ENCODE measurements at places on chromosomes 1 and 21.

GRCh38 chr1:65825741-65826140, 33.0 kb downstream of the PDE4B start:
- DNase-seq, result no peak

DNA sequence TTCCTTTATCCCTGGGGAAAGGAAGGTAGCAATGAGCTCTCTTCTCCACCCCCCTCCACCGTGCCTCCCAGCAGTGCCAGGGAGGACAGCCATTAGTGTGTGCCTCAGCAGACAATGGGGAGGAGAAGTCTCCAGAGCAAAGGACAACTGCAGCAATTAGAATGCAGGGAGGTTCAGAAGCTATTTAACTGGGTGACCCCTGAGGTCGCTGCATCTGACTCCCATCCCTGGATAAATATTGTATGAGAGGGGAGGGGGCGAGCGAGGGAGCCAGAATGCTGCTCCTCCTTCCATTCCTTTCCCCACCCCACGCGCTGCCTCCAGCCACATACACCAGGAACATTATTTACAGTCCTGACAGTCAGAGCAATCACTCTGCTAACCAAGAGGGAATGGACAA, 59.0 kb downstream of the ERI3 start:
- no peak for DNase-seq

- no peak for DNase-seq
Measured at GRCh38 chr1:154212083-154212482, 6.0 kb upstream of the CFAP141 start.

DNA sequence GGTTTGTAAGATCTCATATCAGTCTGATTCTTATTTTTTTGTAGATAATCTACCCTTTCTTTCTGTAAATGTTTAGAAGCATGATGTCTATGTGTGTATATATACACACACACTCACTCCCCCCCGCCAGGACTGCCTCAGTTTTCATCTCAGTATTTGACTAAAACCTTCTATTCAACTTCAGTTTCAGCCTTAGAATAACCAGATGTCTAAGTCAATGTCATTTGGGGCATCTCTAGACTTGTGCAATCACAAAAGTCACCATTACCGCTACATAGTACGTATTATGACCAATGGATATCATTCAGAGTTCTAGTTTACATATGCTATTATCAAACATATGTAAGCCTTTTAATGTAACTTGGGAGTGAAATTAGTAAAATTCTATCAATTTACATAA, 53.3 kb upstream of the BOLA1 start:
- DNase-seq, result peak; percentile 11

DNA sequence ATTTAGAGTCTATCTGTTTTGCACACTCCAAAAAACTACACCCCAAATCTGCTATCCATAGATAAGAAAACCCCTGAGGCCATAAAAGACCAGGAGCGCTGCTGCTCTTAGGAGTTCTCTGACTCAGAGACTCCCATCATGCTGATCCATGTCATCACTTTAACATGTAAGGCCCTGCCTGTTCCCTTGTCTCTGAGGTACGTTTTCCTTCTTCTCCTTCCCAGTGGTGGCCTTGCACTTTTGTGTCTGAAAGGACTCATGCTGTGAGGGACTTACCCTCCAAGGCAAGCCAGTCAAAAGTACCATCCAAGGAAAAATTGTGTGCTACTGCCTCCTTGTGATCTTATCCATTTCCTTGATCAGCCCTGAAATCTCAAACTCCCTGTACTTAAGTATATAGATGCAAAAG, 427.4 kb upstream of the NCAM2 start:
- no peak for DNase-seq

GRCh38 chr1:14156543-14156942, 441.9 kb upstream of the KAZN start:
- no peak for DNase-seq

DNA sequence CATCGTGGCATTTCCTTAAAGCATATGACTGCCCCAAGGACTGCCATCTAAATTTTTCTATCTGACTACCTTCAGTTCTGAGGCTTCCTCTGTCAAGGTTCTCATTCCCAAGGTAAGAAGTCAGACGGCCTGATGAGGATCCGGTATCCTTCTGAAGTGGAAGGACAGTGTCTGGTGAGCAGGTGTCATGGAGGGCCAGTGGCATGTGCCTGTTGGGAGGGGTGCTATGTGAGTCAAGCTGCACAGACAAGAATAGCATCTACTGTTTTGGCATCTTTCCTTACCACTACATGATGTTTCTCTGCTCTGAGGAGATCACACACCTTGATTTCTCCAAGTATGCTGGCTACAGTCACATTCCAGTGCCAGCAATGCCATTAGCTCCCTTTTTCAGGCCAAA, 99.6 kb upstream of the RGS1 start:
- no peak for DNase-seq

- DNase-seq, result no peak
Measured at GRCh38 chr1:246176126-246177024, 330.7 kb downstream of the SMYD3 start.

- DNase-seq, result no peak
Measured at GRCh38 chr1:34470401-34470800, 284.4 kb upstream of the GJB5 start.

DNA sequence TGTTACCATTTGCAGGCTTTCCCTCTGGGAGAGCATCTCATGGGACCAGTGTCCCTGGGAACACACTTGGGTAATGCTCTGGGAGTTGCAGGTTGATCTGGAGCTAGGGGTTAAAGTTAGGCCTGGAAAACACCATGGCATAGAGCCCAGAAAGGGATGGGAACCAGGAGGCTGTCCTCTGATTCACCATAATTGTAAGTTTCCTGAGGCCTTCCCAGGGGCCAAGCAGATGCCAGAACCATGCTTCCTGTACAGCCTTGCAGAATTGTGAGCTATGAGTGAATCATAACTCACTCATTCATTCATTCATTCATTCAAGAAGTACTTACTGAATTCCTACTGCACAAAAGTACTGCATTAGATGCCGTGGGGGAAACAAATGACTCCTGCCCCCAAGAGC, 50.0 kb downstream of the LACTBL1 start:
- no peak for DNase-seq

DNA sequence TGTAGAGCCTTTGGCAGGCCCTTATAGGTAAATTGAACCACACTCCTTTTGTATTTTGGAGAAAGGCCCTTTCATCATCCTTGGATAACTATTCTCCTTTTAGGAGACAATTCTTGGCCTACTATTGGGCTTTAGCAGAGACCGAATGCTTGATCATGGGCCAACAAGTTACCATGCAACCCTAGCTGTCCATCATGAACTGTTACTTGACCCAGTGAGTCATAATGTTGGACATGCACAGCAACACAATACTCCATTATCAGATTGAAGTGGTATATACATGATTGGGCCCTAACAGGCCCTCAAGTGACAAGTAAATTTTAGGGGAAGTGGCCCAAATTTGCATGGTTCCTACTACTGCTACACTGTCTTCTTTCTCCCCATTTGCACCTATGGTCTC, 84.4 kb downstream of the CATSPERE start:
- no peak for DNase-seq

DNA sequence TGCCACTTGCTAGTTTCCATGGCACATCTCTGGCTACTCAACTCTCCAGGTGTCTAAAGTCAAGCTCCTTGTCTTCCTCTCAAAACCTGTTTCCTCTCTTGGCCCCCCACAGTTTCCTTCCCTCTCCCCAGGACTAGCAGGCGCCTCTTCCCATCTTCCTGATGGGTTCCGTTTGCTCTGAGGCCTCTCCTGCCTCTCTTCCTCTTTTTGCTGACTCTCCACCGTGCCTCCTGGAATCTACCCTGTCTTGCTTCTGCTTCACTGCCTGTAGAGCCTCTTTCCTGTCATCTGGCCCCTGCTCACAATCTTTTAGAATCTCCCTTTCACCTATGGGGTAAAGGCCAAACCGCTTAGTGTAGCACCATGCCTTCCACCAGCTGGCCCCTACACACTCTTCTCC, 21.8 kb upstream of the LHX4 start:
- no peak for DNase-seq

DNA sequence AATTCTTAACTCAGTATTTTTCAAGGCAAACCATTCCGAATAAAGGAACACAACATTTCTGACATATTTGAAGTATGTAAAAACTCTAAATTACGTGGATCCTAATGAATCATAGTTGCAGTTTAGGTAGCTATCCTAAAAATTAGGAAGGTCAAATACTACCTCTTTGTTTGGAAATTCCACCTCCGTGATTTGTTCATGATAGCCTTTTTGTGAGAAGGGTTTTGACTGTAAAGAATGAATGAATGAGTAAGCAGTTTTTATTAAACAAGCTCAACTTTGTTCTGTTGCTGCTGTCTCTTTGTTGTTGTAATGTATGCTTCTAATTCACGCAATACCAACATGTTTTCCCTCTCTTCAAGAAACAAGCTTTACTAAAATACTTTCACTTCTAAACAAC, 840.4 kb downstream of the USP25 start:
- DNase-seq, result no peak

DNA sequence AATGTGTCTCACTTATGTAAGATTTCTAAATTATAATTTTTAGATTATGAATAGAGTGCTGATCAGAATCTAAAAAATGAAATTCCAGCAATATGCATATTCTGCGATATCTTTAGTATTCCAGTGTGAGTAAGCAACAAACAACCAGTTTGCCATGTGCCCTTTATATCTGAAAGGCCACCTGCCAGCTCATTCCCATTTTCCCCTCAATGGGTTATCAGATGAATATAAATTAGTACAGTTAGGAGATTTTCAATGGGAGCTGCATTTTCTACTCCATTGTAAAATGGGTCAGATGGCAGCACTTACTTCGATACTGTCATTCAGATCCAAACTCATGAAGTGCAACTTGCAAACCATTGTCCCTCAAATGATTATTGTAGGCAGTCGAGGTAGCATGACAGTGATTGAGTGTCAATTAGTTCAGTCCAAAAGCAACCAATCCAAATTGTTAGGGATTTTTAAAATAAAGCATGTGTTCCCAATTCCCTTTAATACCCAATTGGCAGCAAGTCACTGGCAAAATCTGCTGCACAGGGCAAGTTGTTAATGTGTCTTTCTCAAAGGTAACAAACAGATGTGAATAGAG, 680.3 kb downstream of the LRRIQ3 start:
- no peak for DNase-seq

GRCh38 chr1:233503366-233503954, 110.4 kb upstream of the KCNK1 start:
- DNase-seq, result no peak

DNA sequence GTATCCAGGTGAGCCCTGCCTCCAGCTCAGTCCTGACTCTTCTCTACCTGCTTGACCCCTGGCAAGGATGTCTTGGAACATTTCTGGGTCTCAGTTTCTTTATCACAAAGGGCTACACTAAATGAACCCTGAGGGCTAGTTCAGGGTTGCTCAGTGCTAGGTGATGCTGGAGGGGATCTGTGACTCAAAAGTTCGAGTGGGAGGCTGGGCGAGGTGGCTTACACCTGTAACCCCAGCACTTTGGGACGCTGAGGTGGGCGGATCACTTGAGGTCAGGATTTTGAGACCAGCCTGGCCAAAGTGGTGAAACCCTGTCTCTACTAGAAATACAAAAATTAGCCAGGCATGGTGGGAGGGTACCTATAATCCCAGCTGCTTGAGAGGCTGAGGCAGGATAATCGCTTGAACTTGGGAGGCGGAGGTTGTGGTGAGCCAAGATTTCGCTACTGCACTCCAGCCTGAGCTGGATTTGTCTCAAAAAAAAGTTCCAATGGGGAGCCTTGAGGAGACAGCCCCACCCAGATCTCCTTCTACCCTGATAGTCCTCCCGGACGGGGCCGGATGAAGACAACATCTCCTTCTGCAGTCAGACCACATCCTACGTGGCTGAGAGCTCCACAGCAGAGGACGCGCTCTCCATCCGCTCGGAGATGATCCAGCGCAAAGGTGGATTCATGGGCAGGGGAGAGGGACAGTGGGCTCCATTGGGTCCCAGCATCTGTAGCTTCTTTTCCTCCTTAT, 48.9 kb downstream of the YARS1 start:
- no peak for DNase-seq

DNA sequence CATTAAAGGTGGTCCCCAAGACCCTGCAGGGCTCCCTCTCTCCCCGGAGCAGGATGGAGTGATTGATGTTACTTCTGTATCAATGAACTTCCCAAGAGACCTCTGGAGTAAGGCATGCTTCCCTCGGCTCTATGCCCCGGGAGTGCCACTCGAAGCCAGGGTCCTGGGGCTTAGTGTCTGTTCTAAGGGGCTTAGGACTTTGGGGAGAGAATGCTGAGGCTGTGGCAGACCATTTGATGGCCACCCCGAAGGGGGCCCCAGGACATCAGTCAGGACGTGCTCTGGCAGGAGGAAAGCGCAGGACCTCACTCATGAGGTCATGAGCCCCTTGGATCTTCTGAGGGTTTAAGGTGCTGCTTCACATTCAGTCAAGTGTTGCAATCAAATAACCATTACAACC, 7.5 kb downstream of the KIAA1614 start:
- DNase-seq, result no peak

DNA sequence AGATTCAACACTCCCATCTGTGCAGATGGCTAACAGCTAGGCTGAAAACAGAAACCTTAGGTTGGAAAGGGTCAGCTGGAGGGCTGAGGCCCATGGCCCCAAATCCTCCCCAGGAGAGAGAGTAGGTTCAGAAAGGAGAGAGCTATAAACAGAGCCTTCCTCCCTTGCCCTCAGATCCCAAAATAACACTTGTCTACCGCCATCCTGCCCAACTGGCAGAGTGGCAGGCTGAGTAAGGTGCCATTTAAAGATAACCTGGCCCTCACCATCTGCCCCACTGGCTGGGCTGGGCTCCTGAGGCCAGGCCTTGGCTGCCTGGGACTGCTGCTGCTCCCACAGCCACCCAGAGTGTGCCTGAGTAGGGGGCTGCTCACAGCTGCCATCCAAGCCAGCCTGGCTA, 4.3 kb upstream of the SHISA4 start:
- peak; percentile 77 for DNase-seq

- DNase-seq, result peak; percentile 89
Measured at GRCh38 chr1:184824691-184825323, 70.1 kb upstream of the EDEM3 start.

- DNase-seq, result no peak
Measured at GRCh38 chr1:81174052-81174451, 626.7 kb upstream of the ADGRL2 start.

DNA sequence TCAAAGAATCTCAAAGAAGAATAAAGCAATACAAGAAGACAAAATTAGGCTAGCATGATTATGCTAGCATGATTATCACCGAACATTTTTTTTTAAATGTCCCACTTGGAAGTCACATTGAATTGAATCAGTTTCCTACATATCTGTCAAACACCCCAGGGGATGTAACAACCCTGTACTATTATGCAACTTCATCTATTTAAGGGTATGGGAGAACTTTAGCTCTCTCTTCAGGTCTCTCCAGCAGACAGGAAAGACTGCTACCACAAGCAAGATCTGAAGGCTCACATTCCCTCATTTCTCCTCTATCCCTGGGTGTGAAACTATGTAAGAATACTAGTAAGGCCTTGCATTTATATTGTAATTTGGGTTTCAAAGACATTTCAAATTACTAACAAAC, 52.8 kb downstream of the EDEM3 start:
- no peak for DNase-seq

- no peak for DNase-seq
Measured at GRCh38 chr1:231964961-231965360, 338.4 kb downstream of the DISC1 start.

DNA sequence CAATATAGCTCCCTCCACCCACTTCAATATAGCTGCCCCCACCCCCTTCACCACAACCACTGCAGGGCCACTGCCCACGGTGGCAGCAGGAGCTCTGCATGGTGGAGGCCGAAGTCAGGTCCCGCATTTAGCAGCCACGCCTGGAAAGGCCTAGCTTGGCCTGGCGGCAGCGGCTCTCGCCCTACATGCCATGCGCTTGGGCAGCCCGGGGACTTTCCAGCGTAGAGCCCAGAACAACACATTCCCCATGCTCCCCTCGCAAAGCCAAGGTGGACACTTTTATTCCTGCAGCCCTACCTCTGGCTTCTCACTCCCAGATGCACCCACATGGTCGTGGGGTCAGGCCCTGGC, 37.1 kb downstream of the LHX4 start:
- no peak for DNase-seq
